Upper lobe of right lung (tissue), 1 donor: ENCODE measurements at places on chromosomes 12 and 14. TPM values are rescaled to one million over a fixed set of nuclear protein-coding genes. Genes with fewer than 3 reads are reported as not detected.

FAM186B gene
- total RNA-seq = 0.75 TPM

CMKLR1 gene
- total RNA-seq = 29.1 TPM

BHLHE41 gene
- total RNA-seq = 104 TPM

RERG gene
- total RNA-seq = 19.6 TPM

SRRM4 gene
- total RNA-seq = 0.12 TPM

SLC2A14 gene
- not detected for total RNA-seq

APEX1 gene
- 101 TPM for total RNA-seq

KRT79 gene
- 5.4 TPM for total RNA-seq

DPF3 gene
- 0.90 TPM for total RNA-seq

PLEK2 gene
- 2.5 TPM for total RNA-seq

MUCL1 gene
- total RNA-seq = not detected

OTUB2 gene
- 1.0 TPM for total RNA-seq

SAV1 gene
- 42.8 TPM for total RNA-seq

AQP2 gene
- not detected for total RNA-seq

WSCD2 gene
- 1.7 TPM for total RNA-seq

SMAGP gene
- 34.2 TPM for total RNA-seq

AHNAK2 gene
- 13.7 TPM for total RNA-seq

KIF26A gene
- 5.9 TPM for total RNA-seq

GPX2 gene
- 0.69 TPM for total RNA-seq

ADCY4 gene
- total RNA-seq = 54.5 TPM

SPTSSA gene
- 48.4 TPM for total RNA-seq

CLEC4C gene
- not detected for total RNA-seq

LRR1 gene
- 6.0 TPM for total RNA-seq

PTCSC3 gene
- total RNA-seq = 2.8 TPM

HOXC13 gene
- total RNA-seq = not detected

TOMM20L gene
- not detected for total RNA-seq

WNT5B gene
- 2.3 TPM for total RNA-seq

CAPS2 gene
- 9.0 TPM for total RNA-seq

KRT73 gene
- total RNA-seq = 0.52 TPM

SUPT16H gene
- 48.8 TPM for total RNA-seq

CFL2 gene
- 56.5 TPM for total RNA-seq

TPCN1 gene
- 51.9 TPM for total RNA-seq

OTOGL gene
- total RNA-seq = 0.09 TPM

HCAR3 gene
- 4.3 TPM for total RNA-seq

TMEM63C gene
- total RNA-seq = 0.06 TPM

FBXL14 gene
- total RNA-seq = 17.3 TPM

TESPA1 gene
- 6.7 TPM for total RNA-seq

HOXC12 gene
- not detected for total RNA-seq

GPRC5D gene
- total RNA-seq = not detected

CACNA2D4 gene
- total RNA-seq = 5.5 TPM

CLEC9A gene
- total RNA-seq = 0.43 TPM

CLEC6A gene
- total RNA-seq = 2.0 TPM

ASIC1 gene
- 0.35 TPM for total RNA-seq

OR4E2 gene
- not detected for total RNA-seq

SMCO2 gene
- total RNA-seq = 0.38 TPM

CALM1 gene
- 477 TPM for total RNA-seq

TAS2R42 gene
- total RNA-seq = not detected

DTX3 gene
- total RNA-seq = 26.0 TPM

REP15 gene
- total RNA-seq = 4.5 TPM

SUOX gene
- 20.3 TPM for total RNA-seq

NPFF gene
- total RNA-seq = not detected

LHX5 gene
- not detected for total RNA-seq

C12orf42 gene
- not detected for total RNA-seq

MYF6 gene
- total RNA-seq = not detected

CEBPE gene
- not detected for total RNA-seq
